Activated CD8-positive, alpha-beta memory T cell treated with anti-CD3 and anti-CD28 coated beads, Interleukin-2, amount 10 ng/mL, durations not matched to agents 7 days and 5 days (primary cell): ENCODE measurements at places on chromosomes 4 and X. TPM values are rescaled to one million over a fixed set of nuclear protein-coding genes. Genes with fewer than 3 reads are reported as not detected.

DNA sequence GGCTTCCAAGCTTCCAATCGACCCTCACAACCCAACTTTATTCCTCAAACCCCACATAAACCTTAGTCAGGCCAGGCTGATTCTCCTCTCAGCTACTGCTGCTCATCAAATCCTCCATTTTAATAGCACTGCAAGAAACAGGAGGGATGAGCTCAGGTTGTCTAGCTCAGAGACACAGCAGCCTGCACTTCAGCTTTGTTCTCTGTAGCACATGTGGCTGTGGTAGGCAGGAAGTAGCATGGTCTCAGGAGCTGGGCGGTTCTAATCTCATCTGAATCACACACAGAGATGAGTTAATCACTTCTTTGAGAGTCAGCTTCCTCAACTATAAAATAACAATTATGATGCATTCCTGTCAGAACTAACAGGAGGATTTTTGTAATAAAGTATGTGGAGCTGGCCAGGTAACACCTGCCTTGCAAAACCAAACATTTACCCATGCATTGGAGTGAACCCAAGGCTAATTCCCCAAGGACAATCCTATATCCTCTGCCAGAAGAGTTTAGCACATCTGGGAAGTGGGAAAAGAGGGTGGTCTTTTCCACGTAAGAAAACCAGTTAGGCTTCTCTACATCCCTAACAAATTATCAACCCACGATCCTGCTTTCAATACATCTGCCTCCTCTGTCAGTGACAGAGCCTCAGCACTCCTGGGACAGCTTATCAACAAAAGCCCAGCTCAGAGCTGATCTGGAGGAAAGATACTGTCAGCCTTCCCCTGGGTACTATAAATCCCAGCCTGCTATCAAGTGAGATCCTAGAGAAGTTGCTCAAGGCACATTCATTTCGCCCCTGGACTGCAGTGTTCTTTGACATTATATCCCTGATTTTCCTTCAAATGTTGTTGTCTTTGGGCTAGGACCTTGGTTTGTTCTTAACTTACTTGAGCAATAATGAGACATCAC is 32.8 kb downstream of the ELOVL6 start:
- peak; percentile 84 for DNase-seq

DNA sequence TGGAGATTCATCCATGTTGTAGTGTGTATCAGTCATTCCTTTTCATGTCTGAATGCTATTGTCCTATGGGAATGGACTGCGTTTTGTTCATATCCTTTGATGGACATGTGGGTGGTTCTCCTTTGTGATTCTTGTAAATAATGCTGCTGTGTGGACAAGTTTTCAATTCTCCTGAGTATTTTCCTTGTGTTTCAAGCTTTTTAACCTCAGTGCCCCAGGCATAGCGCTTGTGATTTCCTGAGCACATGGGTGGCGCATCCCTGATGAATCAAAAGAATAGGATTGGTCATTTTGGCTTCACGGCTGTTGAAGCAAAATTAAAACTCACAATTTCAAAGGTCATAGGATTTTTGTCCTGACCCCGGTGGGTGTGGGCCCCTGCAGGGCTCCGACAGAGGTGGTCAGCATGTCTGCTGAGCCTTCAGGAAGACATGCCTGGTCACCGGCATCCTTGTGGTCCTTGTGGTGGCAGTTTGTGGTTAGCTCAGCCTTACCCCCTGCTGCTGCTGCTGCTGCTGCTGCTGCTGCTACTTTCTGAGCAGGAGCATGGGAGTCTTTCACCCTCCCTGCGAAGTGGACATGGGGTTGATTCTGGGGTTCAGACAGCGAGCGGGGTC is 30.0 kb downstream of the SHROOM2 start:
- no peak for DNase-seq

SOX3 gene
- not detected for total RNA-seq

MORF4L2 gene
- 130 TPM for total RNA-seq

DNA sequence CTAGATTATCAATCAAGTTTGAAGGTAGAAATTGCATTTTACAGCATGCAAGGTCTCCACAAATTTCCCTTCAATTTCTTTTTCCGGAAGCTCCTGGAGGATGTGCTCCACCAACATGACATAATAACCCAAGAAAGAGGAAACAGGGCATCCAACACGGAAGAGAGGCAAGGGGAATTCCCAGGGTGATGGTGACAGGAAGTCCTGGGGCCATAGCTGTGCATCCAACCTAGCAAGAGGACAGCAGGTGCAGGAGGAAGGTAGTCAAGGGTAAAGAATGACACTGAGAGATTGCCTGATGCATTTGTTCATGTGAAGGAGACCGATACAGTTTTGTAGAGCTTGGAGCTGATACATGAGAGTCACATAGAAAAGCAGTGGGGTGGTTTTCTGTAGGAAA is 115.7 kb upstream of the LSM6 start:
- no peak for DNase-seq

OPHN1 gene
- 0.15 TPM for total RNA-seq

SLC7A11 gene
- 5.2 TPM for total RNA-seq

- DNase-seq: no peak
Measured at GRCh38 chr4:128513664-128514484, 226.3 kb upstream of the PGRMC2 start.

ADH1B gene
- total RNA-seq: not detected

GRCh38 chrX:104136241-104137019 is 20.4 kb downstream of the SLC25A53 start:
- peak; percentile 60 for DNase-seq

DNA sequence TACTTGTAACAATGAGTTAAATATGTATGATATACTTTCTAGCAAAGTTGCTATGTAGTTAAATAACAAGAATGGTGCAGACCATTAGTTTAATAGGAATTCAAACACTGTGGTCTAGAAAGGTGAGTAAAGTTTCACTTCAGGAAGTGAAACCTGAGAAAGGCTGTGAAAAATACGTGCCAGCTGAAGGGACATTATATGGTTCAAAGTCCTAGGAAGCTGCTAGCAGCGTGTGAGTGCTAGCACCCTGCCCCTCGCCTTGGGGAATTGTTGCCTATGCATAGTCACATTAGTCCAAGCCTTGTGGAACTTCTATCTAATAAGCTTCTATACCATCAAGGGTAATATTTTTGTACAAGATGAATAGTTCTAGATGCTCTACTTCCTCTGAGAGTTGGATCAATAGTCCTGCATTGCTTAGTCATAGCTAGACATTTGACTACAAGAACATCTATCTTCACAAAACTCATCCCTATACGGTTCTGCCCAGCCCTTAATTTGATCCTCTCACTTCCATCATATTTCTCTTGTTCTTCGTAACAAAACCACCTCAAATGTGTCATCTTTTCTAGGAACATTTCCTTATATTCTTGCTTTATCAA is 45.8 kb upstream of the ARSJ start:
- no peak for DNase-seq

BMX gene
- not detected for total RNA-seq

DNA sequence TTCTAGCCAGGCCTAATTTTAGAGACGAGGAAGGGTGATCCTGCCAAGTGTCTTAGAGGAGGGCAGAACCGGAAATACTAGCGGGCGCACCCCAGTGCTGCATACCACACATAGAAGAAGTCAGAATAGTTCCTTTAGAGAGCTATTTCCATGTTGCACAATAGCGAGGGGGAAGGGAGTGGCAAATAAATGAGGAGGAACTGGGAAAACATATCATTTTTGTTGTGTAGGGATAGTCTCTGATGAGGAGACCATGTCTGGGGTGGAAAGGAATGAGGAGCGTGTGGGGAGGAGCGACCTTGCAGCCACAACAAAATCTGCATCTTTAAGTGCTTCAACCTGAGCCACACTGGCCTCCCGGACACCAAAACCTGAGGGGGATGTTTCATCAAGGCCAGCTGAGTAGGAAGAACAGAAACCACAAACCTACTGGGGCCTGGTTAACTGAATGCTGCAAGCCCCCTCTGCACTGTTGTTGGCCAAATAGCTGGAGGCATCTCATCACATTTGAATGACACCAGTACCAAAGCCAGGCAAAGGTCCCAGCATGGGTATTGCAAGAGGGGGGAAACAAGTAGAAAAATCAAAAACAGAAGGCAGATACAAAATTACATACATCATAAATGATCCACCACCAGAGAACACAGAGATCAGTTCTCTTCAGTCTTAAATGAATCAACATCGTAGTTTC is 26.7 kb upstream of the C1QTNF7 start:
- peak; percentile 60 for DNase-seq

DNA sequence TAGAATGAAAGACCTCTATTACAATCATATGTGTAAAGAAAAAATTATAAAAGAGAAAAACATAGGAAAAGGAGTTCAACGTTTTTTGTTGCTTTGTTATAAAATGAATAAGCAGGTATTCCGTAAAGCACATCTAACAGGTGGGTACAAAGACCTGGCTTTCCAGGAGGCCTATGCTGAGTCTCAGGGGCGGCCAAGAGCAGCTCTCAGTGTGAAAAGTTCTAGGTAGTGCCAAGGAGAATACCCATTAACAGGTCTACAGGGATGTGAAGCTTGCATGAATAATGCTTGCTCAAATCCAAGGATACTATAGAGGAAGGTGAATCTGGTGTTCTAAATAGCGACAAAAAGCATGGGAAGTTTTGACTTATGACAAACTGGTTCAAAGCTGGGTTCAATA is 944.4 kb downstream of the PDHA2 start:
- no peak for DNase-seq

GAGE12E gene
- total RNA-seq: not detected
